ENCODE measurements at places on chromosomes 16 and 17. TPM values are rescaled to one million over a fixed set of nuclear protein-coding genes. Genes with fewer than 3 reads are reported as not detected.

The HSD17B2 gene
- total RNA-seq: not detected

DNA sequence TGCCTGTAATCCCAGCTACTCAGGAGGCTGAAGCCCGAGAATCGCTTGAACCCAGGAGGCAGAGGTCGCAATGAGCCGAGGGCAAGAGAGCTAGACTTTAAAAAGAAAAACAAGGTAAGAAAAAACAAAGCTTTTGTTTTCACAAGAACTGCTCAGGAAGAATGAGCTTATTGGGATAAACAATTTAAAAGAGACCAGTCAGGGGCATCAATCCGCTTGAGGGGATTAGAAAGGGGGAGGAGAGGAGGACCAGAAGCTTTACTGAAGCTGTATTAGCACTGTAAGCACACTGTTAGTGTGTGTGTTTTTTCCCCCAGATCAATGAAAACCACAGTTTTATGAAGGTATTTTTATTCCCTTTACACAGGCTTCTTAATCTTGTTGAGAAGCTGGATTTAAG lies 8.8 kb downstream of the TMEM170A start:
- DNase-seq: no peak

The KCNH6 gene
- total RNA-seq: not detected

GRCh38 chr16:87541872-87542234 lies 49.0 kb upstream of the ZCCHC14 start:
- DNase-seq: no peak

DNA sequence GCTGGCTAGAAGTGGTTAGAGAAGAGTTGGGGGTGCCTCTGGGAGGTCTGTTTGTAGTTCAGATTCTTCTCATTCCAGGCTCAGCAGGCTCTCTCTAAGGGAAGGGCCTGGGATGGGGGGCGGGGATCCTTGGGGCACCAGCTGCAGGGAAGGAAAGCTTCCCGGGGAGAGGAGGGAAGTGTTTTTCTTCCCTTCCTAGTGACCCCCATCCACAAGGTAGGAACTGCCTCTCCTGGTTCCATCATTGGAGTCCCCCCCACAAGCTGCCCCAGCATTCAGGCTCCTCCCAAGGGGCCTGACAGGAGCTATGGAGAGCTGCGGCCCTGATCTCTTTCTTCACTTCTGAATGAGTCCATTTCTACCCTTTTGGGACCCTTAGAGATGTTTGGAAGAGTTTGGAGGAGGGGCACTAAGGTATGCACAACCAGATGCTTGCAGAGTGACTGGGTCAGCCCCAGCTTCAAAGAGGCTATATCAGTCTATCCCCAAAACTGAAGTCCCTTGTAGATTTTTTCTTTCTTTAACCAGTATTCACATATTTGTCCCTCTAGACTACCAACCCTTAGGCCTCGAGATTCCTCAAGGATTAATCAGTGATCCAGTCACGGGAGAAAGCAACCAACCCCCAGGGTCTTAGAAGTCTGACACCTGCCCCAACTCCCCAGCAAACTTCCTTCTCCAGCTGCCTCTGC lies 13.9 kb upstream of the FZD2 start:
- no peak for DNase-seq

GRCh38 chr17:356671-357434 lies 4.2 kb upstream of the RPH3AL start:
- DNase-seq: no peak

DNA sequence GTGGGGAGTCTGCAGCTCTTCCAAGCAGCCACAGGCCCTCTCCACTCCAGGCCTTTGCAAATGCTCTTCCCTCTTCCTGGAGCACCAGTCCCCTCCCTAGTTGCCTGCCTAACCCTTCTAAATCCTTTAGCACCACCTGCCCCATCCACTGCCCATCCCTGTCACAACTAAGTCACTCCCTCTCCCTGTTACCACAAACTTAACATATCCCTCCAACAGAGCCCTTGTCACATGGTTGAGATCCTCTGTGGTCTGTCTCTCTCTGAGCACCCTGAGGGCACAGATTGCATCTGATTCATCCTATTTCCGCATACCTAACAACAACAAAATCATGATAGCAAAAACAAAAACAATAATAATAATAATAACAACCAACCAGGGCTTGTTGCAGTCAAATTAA lies 11.0 kb upstream of the BEAN1 start:
- no peak for DNase-seq

DNA sequence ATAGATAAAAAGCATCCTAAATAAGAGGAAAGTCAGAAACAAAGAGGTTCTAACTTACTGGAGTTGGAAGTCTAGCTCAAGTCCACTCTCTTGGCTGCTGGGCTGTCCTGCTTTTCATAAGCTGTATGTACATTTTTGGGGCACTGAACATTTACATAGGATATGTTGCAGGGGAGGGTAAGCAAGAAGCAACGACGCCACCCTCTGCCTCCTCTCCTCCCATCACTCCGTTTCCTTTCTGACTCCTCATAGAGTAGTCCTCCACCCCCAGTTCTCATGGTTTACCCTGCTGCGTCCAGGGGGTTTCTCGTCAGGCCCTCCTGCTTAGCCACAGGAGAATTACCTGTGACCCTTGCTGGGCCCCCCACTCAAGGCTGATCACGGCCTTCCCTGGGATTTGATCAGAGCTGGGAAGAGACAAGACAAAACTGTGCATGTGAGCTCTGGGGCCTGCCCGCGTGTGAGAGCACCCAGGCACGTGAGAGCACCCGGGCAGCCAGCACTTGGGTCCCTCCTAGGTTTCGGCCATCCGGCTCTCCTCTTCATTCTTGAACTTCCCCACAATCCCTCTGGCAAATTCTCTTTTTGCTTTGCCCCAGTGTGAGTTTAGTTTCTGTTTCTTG lies 37.1 kb downstream of the TMEM11 start:
- no peak for DNase-seq

DNA sequence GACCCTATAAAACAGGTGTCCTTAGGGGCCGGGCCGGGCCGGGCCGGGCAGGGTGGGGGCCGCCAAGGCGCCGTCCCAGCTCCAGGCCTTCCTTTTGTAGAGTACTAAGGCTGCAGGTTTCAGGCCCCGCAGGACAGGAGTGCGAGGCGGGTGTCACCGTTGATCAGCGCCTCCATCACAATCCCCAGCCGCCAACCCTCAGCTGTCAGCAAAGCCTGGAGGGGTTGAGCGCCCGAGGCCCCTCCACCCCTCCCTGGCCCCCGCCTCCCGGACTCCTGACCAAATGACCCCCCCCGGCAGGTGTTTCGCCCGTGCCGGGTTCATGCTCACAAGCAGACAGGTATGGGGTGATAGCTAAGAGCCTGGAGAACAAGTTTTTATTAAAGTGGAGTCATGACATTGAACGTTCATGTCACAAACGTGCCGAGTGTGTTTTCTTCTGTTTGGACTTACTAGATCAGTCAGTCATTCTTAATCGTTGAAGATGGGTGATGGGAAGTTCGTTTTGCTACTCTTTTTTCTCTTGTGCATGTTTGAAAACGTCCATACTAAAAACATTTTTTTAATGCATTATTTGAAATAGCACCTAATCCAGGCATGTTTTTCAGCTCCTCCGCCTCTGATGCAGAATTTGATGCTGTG lies 534 bp downstream of the ARL2BP start:
- peak; percentile 64 for DNase-seq

DNA sequence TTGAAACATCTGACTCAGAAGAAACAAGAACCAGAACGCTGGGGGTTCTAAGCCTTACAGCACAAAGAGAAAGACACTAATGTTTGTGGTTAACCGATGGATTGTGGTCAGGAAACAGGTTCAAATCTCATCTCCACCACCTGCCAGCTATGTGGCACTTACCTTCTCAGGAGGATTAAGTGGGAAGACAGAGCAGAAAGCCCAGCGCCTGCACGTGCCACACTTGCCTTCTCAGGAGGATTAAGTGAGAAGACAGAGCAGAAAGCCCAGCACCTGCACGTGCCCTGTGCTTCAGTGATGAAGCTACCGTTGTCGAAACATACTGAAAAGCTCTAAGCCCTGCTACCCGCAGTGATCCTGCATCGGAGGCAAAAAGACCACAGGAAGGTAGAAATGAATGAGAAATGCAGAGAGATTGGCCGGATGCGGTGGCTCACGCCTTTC lies 90.6 kb downstream of the NXN start:
- peak; percentile 60 for DNase-seq

GRCh38 chr17:2279707-2280106 lies 23.9 kb downstream of the SMG6 start:
- DNase-seq: no peak

DNA sequence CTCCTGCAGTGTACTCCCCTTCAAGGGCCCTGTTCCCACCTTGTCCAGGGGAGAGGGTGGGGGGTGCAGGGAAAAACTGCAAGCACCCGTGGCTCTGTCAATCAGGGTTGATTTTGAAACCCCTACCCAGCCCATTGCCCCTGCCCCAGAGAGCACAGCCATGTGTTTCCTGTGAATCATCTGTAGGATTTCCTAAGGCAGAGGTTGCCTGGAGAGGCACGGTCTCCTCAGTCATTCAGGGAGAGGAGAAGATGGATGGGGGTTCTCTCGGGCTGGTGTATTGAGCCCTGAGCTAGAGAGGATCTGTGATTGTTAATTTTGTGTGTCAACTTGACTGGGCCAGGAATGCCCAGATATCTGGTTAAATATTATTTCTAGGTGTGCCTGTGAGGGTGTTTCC lies 3.5 kb upstream of the AGRP start:
- peak; percentile 36 for DNase-seq

GRCh38 chr16:22213801-22214200 lies 7.7 kb downstream of the EEF2K start:
- no peak for DNase-seq

DNA sequence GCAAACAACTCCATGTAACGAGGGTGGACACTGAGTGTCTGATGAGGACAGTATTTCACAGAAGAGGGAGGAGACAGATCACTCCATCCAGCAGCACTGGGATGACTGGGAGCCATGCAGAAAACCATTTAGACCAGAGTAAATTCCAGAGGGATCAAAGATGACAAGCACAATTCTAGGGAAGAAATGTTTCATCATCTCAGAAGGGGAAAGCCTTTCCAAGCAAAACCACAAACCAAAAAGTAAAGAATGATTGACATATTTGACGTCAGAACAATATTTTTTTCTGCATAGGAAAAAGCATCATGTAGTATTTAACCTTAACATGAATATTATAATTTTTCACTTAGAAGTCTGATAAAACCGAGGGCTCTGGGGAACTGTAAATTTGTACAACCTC lies 4.8 kb downstream of the DNASE1 start:
- no peak for DNase-seq

All from Karpas-422 (cell line).